Panc1 (cell line): ENCODE measurements at places on chromosomes 16 and 17. TPM values are rescaled to one million over a fixed set of nuclear protein-coding genes. Genes with fewer than 3 reads are reported as not detected.

Gene KRT20
- 0.13 TPM for total RNA-seq

DNA sequence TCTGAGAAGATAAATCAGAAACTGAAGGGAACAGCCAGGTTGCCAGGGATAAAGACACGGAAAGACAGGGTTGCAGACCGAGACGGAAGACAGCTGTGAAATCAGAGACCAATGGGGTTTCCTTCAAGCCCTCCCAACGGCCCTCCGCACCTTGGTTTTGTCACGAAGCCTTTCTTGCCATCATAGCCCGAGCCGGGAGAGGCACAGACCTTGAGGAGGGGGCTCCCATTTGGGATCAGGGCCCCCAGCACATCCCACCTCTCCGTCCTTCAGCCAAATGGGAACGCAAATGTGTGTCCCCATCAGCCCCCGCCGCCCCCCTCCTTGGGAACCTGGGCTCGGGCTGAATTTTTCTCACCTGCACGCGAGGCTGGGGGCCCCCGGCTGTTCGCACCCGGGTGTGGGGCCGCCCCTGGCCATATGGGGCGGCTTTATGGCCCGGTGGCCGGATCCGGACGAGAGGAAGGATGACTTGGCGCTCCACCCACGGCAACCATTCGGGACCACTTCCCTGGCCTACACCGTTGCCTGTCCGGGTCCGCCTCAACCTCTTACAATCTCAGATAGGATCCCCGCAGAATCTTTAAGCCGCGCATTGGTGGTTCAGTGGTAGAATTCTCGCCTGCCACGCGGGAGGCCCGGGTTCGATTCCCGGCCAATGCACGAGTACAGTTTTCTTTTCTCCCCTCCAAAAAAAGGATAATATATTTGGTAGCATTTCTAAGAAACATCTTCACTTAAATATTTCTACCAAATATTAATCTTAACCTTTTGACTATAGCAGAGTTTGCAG lies 1.4 kb upstream of the HES7 start:
- peaks cover 7% of the 10 kb centered on the region for H3K4me1 ChIP-seq
- no peaks in the 10 kb centered on the region for H3K27me3 ChIP-seq

DNA sequence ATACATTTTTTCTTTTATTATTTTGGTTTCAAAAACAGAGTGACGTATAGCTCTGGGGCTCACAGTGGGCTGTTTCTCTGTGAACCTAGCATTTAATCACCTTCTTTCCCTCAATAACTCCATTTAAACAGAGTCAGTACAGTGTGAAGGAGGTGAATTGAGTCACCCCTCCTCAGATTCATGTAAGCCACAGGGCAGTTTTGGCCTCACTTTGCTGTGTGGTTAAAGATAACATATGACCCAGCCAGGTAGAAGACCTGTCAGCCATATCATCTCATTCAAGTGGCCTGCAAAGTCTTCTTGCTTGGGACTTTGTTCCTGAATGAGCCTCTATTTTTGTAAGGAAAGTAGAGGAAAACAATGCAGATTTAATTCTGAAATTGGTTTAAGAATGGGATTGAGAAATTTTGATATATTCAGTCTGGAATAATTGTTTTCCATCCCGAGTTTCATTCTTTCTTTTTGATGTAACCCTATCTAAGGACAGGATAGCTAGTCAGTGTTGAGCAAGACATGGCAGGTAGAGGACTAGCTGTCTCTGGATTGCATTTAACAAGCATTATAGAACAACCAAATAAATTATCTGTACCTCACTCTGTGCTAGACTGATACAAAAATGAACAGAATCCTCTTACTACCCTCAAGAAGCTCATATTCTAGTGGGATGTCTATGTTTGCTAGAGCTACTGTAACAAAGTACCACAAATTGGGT lies 13.1 kb downstream of the MAP2K6 start:
- H3K36me3 ChIP-seq = no peaks in the 10 kb centered on the region
- no peaks in the 10 kb centered on the region for H3K27me3 ChIP-seq
- no peak overlapping the region for H3K4me3 ChIP-seq
- no peak overlapping the region for H3K27ac ChIP-seq
- H3K4me1 ChIP-seq = no peaks in the 10 kb centered on the region

DNA sequence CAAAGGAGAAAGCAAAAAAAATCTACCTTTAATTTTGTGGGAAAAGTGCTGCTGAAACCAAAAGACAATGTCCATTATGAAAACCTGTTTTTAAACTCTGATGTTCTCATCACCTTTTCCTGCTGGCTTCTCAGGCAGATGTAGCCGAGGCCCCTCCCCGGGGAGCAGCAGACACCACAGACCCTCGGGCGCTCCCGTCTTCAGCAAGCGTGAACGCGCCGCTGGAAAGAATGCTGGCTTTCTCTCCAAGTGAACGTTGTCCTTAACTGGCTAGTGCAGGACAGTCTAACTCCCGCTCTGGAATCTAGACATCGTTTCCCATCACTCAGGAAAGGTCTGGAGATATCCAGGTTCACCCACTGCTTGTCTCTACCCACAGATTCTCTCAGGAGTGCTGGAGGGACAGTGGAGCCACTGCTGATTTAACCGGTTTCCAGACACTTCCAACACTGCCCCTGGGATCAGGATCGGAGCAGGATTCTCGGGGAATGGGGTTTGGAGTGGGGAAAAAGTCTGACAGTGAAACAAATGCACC lies 211.2 kb downstream of the RBFOX3 start:
- DNase-seq = no peak
- peaks cover 8% of the 10 kb centered on the region; the same call in 1 of the 2 replicates for H3K4me1 ChIP-seq
- H3K27ac ChIP-seq = no peak overlapping the region
- H3K4me3 ChIP-seq = no peak overlapping the region
- peaks cover 5% of the 10 kb centered on the region; the same call in 1 of the 2 replicates for H3K27me3 ChIP-seq
- no peaks in the 10 kb centered on the region for H3K36me3 ChIP-seq

- no peak overlapping the region for H3K27ac ChIP-seq
- H3K4me3 ChIP-seq = no peak overlapping the region
- no peak for DNase-seq
- no peaks in the 10 kb centered on the region for H3K27me3 ChIP-seq
- no peaks in the 10 kb centered on the region for H3K4me1 ChIP-seq
Measured at GRCh38 chr17:9324864-9325263, 250.8 kb downstream of the STX8 start.

- H3K27me3 ChIP-seq = no peaks in the 10 kb centered on the region
- no peak overlapping the region for H3K27ac ChIP-seq
- H3K4me1 ChIP-seq = peaks cover 25% of the 10 kb centered on the region
- H3K4me3 ChIP-seq = no peak overlapping the region; the same call in 1 of the 2 replicates
Measured at GRCh38 chr16:3004319-3004718, 8.4 kb upstream of the CLDN9 start.

- H3K27me3 ChIP-seq = no peaks in the 10 kb centered on the region
- no peaks in the 10 kb centered on the region; the same call in 1 of the 2 replicates for H3K4me1 ChIP-seq
- H3K27ac ChIP-seq = no peak overlapping the region
- no peaks in the 10 kb centered on the region for H3K36me3 ChIP-seq
- DNase-seq = no peak
Measured at GRCh38 chr17:51642029-51642428, 381.7 kb downstream of the UTP18 start.

DNA sequence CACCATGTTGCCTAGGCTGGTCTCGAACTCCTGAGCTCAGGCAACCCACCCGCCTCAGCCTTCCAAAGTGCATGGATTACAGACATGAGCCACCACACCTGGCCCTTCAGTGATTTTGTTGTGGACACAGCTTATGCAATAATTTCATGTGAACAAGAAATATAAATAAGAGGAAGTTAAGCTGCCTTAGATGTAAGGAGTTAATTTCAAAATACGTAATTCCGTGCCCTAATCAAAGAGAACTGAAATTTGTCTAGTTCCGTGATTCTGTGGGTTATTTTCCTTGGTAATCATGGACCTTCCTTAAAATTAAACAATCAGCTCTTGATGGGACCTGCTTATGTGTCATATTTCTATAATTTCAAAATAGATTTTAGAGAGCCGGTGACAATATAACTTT lies 11.9 kb downstream of the TVP23A start:
- no peaks in the 10 kb centered on the region for H3K36me3 ChIP-seq
- no peak overlapping the region for H3K27ac ChIP-seq
- H3K4me1 ChIP-seq = no peaks in the 10 kb centered on the region
- DNase-seq = no peak
- no peak overlapping the region for H3K4me3 ChIP-seq

DNA sequence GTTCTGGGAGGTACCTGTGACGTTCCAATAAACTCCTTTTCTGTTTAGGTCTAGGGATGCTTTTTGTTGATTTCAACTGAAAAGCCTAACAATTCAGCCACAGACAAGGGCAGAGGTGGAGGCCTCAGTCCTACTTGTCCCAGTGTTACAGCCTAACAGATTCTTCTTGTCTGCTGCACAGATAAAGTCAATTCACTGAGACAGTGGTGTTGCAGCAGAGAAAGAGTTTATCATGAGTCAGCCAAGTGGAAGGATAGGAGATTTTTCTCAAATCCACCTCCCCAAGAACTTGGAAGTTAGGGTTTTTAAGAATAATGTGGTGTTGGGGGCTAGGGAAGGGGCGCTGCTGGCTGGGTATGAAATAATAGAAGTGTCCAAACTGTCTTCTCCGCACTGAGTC lies 10.8 kb upstream of the TNFSF12 start:
- H3K4me3 ChIP-seq = no peak overlapping the region
- no peaks in the 10 kb centered on the region for H3K4me1 ChIP-seq
- no peak for DNase-seq
- no peaks in the 10 kb centered on the region for H3K27me3 ChIP-seq
- no peak overlapping the region for H3K27ac ChIP-seq

DNA sequence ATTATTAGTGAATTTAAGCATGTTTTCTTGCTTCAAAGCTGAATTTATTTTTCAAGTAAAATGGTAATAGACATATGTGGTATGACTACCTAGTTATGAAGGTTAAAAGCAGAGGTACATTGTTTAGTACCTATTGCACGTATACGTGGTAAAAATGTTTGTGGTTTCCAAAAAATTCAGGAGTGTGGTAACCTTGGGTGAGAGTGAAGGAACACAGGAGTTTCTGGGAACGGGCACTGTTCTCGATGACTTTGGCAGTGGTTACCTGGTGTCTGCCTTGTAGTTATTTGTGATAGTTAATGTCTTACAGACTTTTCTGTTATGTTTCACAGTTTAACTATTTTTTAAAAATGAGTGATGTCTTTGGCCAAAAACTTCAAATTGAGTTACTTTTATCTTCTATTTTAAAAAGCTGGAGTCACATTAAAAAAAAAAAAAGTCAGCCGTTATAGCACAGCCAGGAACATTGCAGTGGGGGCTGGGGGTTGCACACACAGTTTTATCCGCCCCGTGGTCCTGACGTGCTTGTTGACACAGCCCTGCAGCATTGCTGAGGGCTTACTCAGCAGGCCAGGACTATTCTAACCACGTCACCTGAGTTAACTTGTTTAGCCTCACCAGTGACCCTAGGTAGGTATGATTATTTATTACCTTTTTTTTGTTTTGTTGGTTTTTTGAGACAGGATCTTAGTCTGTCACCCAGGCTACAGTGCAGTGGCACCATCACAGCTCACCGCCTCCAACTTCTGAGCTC lies 10.9 kb downstream of the JPT2 start:
- peak; percentile 89 for DNase-seq
- peaks cover 10% of the 10 kb centered on the region; the same call in 1 of the 2 replicates for H3K36me3 ChIP-seq
- H3K27ac ChIP-seq = peak overlapping the region; percentile 94

Gene MEIOB
- not detected for total RNA-seq

- no peak overlapping the region for H3K27ac ChIP-seq
- H3K27me3 ChIP-seq = no peaks in the 10 kb centered on the region
- peaks cover 3% of the 10 kb centered on the region; the same call in 1 of the 2 replicates for H3K4me1 ChIP-seq
Measured at GRCh38 chr17:34725008-34725407, 145.6 kb downstream of the TMEM132E start.

DNA sequence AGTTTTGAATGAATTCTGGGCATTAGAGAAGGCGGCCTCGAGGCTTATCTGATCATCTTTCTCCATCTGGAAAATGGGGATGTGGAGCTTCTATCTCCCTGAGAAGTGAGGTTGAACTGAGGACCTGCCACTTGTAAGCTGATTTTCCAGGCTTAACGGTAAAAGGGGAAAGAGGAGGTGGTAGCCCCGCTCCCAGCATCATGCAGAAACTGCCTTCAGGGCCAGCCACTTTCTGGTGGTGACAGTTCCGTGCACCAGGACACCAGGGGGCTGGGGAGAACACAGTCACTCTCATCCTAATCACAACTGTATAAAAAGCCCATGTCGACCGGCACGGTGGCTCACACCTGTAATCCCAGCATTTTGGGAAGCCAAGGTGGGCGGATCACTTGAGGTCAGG lies 20.9 kb upstream of the CPSF4L start:
- no peak overlapping the region for H3K4me3 ChIP-seq
- H3K27ac ChIP-seq = no peak overlapping the region
- no peaks in the 10 kb centered on the region for H3K36me3 ChIP-seq
- H3K27me3 ChIP-seq = no peaks in the 10 kb centered on the region
- H3K4me1 ChIP-seq = peaks cover 19% of the 10 kb centered on the region

Gene CACNG4
- 40.3 TPM for total RNA-seq

Gene SLC13A2
- not detected for total RNA-seq

DNA sequence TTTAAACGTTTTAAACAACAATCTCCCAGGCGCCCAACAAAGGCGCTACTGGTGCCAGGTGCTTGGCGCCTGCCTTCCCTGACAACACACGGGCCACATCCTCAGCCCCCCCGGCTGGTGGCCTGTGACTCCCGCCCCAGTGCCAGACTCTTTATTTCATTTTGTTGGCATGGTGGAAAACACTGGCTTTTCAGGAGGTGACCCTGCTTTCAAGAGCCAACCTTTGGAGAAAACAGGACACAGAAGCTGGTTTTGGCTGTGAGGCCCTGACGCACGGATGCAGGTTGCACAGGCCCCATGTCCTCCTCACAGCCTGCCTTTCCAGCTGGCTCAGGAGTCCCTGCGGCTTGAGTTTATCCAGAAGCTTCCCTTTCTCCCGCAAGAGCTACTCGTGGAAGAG lies 100.0 kb downstream of the METRNL start:
- H3K4me3 ChIP-seq = no peak overlapping the region
- no peaks in the 10 kb centered on the region for H3K36me3 ChIP-seq
- H3K27ac ChIP-seq = no peak overlapping the region
- H3K4me1 ChIP-seq = no peaks in the 10 kb centered on the region
- no peaks in the 10 kb centered on the region for H3K27me3 ChIP-seq

DNA sequence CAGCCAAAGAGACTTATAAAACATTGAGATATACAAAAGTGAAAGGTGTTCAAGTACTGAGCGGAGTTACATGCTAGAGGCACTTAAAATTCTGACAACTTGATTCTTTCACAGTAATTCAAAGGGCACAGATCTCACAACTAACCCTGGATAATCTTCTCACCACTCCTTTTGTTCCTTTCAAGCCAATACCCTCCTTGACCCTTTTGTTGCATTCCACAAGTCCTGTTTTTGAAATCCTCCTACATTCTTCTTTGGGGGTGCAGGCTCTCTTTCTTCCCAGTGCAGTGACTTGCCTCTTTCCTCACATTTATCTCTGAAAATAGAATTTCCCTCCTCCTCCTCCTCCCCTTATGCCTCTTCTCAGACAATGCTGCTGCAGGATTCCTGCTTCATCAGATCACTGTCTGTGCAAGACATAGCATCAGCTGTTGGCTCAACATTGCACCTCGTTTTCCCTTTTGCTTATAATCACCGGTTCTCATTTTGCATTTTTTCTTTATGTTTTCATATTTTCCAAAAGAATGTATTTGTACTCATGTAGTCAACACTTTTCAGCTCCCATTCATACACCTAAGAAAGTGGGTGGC lies 199.3 kb downstream of the CDH8 start:
- H3K4me3 ChIP-seq = no peak overlapping the region
- no peaks in the 10 kb centered on the region for H3K36me3 ChIP-seq
- H3K27me3 ChIP-seq = no peaks in the 10 kb centered on the region
